Natural killer cell treated with Interleukin-12 subunit alpha and Interleukin-12 subunit beta and Interleukin-15 and Interleukin-18, amount 100 ng/mL, for 72 hours (primary cell): ENCODE measurements at places on chromosomes 7 and 10. TPM values are rescaled to one million over a fixed set of nuclear protein-coding genes. Genes with fewer than 3 reads are reported as not detected.

GRCh38 chr10:61942604-61943461 lies 41.3 kb downstream of the ARID5B start:
- no peak for DNase-seq
- peaks cover 46% of the 10 kb centered on the region for H3K4me1 ChIP-seq
- no peaks in the 10 kb centered on the region for H3K27me3 ChIP-seq
- H3K27ac ChIP-seq = peak overlapping the region; percentile 99

GRCh38 chr10:88928254-88928653 lies 24.3 kb downstream of the ACTA2 start:
- no peak overlapping the region for H3K4me3 ChIP-seq
- no peaks in the 10 kb centered on the region for H3K4me1 ChIP-seq
- H3K27ac ChIP-seq = no peak overlapping the region
- H3K27me3 ChIP-seq = no peaks in the 10 kb centered on the region
- DNase-seq = no peak

Gene FZD8
- 0.73 TPM for total RNA-seq

DNA sequence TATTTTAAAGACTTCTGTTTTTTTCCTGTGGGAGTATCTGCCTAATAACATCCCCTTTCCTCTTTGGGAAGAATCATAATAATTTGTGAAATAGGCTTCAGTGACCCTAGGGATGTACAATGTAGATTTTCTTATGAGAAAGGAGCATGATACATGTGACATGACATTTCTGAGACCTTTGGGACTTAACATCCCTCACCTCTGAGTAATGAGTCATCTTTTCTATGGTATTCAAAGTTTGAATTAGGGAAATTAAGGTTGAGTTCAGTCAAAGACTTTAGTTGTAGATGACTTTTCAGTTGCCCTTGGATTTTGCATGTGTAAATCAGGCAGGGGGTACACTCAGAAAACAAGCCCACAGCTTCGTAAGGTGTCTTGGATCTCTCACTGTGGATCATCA lies 14.3 kb downstream of the GRK5 start:
- no peak overlapping the region for H3K27ac ChIP-seq
- DNase-seq = no peak

- no peaks in the 10 kb centered on the region for H3K36me3 ChIP-seq
- no peaks in the 10 kb centered on the region for H3K4me1 ChIP-seq
- H3K4me3 ChIP-seq = no peak overlapping the region
- DNase-seq = no peak
Measured at GRCh38 chr10:102603946-102604345, 40.3 kb upstream of the TRIM8 start.

- no peaks in the 10 kb centered on the region for H3K36me3 ChIP-seq
- DNase-seq = no peak
- H3K4me1 ChIP-seq = no peaks in the 10 kb centered on the region
- no peak overlapping the region for H3K27ac ChIP-seq
- H3K4me3 ChIP-seq = no peak overlapping the region
Measured at GRCh38 chr7:106588422-106589197, 72.3 kb downstream of the CCDC71L start.

Gene EPHB4
- 1.2 TPM for total RNA-seq

Gene EPO
- not detected for total RNA-seq

Gene OR9A2
- not detected for total RNA-seq

DNA sequence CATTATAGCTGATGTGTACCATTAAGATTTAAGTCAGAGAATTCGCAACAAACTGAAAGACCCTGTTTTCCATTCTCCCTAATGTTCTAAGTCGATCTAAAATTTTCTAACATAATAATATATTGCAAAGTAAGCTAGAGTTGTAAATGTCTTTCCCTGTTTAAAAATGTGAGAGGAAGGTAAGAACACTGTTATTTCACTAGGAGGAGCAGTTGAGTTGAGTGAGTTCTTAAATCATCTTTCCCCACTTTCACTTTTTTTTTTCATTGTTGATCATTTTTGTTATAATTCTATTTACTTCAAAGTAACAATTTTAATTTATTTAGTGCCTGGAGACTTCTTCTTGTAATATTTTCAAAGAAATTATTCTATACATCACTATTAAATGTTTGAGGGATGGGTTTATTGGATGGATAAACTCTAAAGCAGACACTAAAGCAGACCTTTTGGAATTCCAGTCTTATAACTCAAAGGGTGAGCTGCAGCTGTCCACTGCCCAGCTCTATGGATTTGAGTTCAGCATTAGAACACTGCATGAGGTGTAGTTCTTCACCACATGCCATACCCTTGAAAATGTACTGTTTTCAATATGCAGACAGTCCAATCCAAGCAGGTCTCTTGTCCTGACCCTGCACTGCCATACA lies 181.3 kb upstream of the FZD1 start:
- H3K36me3 ChIP-seq = no peaks in the 10 kb centered on the region
- no peaks in the 10 kb centered on the region for H3K27me3 ChIP-seq
- no peak overlapping the region for H3K4me3 ChIP-seq
- no peak for DNase-seq
- no peaks in the 10 kb centered on the region for H3K4me1 ChIP-seq

DNA sequence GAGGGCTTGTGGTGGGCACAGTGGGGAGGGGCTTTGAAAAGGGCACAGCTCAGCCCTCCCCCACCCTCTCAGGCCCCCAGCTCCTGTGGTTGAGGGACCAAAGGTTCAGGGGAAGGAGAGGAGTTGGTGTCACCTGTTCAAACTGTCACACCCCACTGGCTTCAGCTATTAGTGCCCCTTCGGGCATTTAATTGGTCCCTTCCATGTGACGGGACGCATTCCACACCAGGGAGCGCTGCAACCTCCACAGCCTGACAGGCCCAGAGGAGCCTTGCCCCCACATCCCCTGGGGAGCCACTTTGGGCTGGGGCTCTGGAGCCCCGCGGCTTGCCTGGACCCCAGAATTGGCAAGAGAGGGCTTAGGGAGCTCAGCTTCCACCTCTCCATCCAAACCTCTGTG lies 75.7 kb downstream of the C10orf105 start:
- no peaks in the 10 kb centered on the region for H3K27me3 ChIP-seq
- H3K36me3 ChIP-seq = no peaks in the 10 kb centered on the region
- no peak overlapping the region for H3K27ac ChIP-seq
- H3K4me3 ChIP-seq = no peak overlapping the region

DNA sequence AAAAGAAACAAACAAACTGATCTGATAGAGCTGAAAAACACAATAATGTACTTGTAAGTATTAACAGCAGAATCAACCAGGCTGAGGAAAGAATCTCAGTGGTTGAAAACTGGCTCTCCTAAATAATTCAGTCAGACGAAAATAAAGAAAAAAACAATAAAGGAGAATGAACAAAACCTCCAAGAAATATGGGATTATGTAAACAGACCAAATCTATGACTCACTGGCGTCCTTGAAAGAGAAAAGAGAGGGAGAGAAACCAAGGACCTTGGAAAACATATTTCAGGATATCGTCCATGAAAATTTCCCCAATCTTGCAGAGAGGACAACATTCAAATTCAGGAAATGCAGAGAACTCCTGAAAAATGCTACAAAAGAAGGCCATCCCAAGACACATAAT lies 62.9 kb downstream of the FBXL13 start:
- H3K4me3 ChIP-seq = no peak overlapping the region
- DNase-seq = no peak
- H3K4me1 ChIP-seq = no peaks in the 10 kb centered on the region
- H3K36me3 ChIP-seq = no peaks in the 10 kb centered on the region
- H3K27me3 ChIP-seq = peaks cover 19% of the 10 kb centered on the region
- H3K27ac ChIP-seq = no peak overlapping the region

Gene DMBT1
- total RNA-seq = not detected

Gene BRAT1
- total RNA-seq = 27.0 TPM

Gene ETV1
- total RNA-seq = 1.1 TPM

Gene RGR
- not detected for total RNA-seq

DNA sequence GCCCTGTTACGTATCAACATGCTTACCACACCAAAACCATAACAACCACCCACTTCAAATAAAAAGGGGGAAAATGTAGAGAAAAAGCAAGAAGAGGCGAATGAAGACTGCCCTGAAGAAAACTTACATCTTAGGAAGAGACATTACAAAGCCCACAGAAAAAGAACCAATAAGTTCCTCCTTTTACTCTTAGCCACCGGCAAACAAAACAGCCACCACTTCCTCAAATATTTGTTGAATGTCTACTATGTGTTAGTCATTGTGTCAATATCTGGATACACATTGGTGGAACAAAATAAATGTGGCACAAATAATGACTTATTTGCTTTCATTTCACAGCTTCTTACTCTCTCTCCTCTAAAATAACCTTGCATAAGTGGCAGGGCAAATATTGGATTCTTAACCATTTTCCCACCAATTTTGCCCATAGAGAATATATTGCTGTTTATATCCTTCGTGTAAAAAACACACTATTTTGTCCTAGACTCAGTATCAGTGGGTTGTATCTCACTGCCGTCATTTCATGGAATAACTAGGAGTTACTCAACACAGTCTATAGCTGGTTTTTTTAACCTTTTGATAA lies 106.8 kb downstream of the ANK3 start:
- no peaks in the 10 kb centered on the region for H3K4me1 ChIP-seq
- H3K36me3 ChIP-seq = no peaks in the 10 kb centered on the region
- DNase-seq = no peak
- peaks cover 6% of the 10 kb centered on the region for H3K27me3 ChIP-seq
- no peak overlapping the region for H3K27ac ChIP-seq

- no peak overlapping the region for H3K27ac ChIP-seq
- H3K36me3 ChIP-seq = no peaks in the 10 kb centered on the region
- peaks cover 10% of the 10 kb centered on the region for H3K4me1 ChIP-seq
Measured at GRCh38 chr10:89466599-89467035, 52.2 kb downstream of the IFIT5 start.

Gene PRF1
- total RNA-seq = 1,157 TPM

- no peak overlapping the region for H3K4me3 ChIP-seq
- H3K36me3 ChIP-seq = no peaks in the 10 kb centered on the region
- DNase-seq = no peak
- H3K27ac ChIP-seq = no peak overlapping the region
- H3K4me1 ChIP-seq = no peaks in the 10 kb centered on the region
Measured at GRCh38 chr7:132148876-132149275, 427.4 kb downstream of the PLXNA4 start.

Gene BMPER
- 0.31 TPM for total RNA-seq

DNA sequence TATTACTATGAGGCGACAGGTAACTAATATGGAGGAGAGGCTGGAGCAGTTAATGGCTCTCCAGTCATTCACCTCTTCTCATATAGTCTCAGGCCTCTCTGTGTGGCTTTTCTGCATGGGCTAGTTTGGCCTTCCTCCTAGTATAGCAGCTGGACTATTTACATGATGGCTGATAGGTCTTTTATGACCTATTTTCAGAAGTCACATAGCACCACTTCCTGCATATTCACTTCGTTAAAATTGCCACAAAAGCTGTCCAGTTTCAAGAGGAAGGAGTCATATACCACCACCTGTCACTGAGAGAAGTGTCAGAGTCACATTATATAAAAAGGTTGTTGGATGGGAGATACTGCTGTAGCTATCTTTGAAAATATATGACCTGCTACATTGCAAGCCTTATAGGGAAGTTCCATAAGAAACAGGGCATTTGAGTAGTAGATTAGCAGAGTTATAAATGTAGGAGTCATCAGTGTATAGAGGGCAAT lies 8.0 kb upstream of the DMTF1 start:
- H3K4me1 ChIP-seq = peaks cover 11% of the 10 kb centered on the region
- no peaks in the 10 kb centered on the region for H3K36me3 ChIP-seq
- peaks cover 15% of the 10 kb centered on the region for H3K27me3 ChIP-seq

- no peak overlapping the region for H3K27ac ChIP-seq
- H3K4me3 ChIP-seq = no peak overlapping the region
- H3K27me3 ChIP-seq = peaks cover 11% of the 10 kb centered on the region
- H3K4me1 ChIP-seq = no peaks in the 10 kb centered on the region
Measured at GRCh38 chr7:54823776-54824175, 64.8 kb upstream of the SEC61G start.

GRCh38 chr10:32446536-32447406 lies 831 bp downstream of the CCDC7 start:
- peaks cover 6% of the 10 kb centered on the region for H3K36me3 ChIP-seq
- H3K4me3 ChIP-seq = peak overlapping the region; percentile 94
- peaks cover 11% of the 10 kb centered on the region for H3K4me1 ChIP-seq
- H3K27me3 ChIP-seq = peaks cover under 1% of the 10 kb centered on the region

DNA sequence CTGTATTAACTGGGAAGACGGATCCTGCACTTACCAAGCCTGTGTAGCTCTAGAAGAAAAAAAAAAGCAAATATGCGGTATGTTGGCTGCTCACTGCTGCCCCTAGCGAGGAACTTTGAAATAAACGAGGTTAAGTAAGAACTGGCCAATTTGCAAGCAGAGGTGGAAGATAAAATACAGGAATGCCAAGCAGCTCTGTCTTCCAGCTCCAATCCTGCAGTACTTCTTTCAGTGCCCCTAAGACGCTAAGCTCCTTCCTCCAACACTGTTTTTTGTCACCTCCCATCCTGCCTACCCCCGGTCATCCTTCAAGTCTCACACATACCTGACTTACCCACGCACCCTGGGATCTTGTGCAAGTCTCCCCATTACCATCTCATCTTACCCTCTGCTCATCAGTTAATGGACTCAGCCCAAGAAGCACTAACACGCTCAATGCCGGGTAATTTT lies 809 bp downstream of the C10orf143 start:
- H3K4me1 ChIP-seq = peaks cover 27% of the 10 kb centered on the region
- no peak for DNase-seq
- H3K27me3 ChIP-seq = no peaks in the 10 kb centered on the region
- H3K4me3 ChIP-seq = peak overlapping the region; percentile 99

Gene MYO3A
- not detected for total RNA-seq

DNA sequence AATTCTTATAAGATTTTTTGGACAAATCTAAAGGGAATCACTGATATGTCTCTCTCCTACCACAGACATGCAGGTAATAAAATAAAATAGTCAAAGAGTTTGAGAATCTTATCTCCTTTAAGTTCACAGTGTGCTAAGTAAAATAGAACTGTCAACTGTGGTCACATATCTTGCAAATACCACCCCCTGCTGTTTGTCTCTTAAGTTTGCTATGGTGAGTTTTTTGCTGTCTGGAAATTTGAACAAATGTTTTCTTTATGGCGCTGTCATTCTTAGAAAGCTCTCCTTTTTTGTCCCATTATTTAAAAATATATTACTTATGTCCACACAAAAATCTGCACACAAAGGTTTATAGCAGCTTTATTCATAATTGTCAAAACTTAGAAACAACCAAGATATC lies 19.6 kb downstream of the GIMAP5 start:
- H3K4me3 ChIP-seq = peak overlapping the region; percentile 76
- H3K4me1 ChIP-seq = peaks cover 33% of the 10 kb centered on the region
- H3K27ac ChIP-seq = peak overlapping the region; percentile 94
- H3K36me3 ChIP-seq = peaks cover 8% of the 10 kb centered on the region

DNA sequence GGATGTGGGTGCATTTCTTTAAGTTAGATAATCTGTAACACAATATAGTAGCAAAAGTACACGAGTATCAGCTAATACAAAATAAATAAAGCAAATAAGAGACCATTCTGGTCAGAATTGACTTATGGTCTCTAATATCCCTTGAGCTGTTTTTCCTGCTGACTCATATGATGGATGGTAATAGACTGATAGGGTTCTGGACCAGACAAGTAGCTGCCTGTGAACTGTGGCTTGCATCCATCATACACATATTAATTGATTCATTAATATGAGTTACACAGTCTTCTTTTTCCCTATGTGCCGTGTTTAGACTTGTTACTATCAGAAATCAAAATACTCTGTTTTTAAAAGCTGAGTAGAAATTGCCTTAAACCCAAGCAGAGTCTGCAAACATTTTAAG lies 762.8 kb downstream of the GATA3 start:
- H3K4me1 ChIP-seq = no peaks in the 10 kb centered on the region
- DNase-seq = no peak
- H3K4me3 ChIP-seq = no peak overlapping the region
- peaks cover 7% of the 10 kb centered on the region for H3K27me3 ChIP-seq
- H3K36me3 ChIP-seq = no peaks in the 10 kb centered on the region

Gene MYPN
- total RNA-seq = 0.05 TPM

- peaks cover 14% of the 10 kb centered on the region for H3K27me3 ChIP-seq
- DNase-seq = no peak
- no peaks in the 10 kb centered on the region for H3K36me3 ChIP-seq
- H3K4me1 ChIP-seq = no peaks in the 10 kb centered on the region
- H3K4me3 ChIP-seq = no peak overlapping the region
Measured at GRCh38 chr7:112371701-112372100, 78.6 kb upstream of the IFRD1 start.
